ENCODE measurements at places on chromosomes 12 and 14.

GRCh38 chr14:51547260-51547659 is 104.5 kb upstream of the FRMD6 start:
- no peak for DNase-seq

GRCh38 chr14:36520601-36521525 is 831 bp upstream of the NKX2-1 start:
- no peak for DNase-seq

DNA sequence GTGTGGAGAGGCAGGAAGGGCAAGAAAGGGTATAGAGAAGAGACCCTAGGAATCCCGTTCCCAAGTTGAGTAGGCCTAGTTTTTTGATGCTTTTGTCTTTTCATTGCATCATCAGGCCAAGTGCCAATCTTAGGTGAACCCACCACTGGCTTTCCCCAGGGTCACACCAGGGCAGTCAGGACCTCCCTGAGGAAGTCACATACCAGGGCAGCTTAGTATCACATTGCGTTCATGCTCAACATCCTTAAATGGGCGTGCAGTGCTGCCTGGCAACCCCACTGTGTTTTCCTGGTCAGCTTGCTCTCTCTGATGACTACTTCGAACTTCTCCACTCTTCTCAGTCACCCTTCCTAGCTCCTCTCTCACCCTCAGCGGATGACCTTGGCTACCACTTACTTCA is 9.0 kb downstream of the ASIC1 start:
- DNase-seq = no peak

DNA sequence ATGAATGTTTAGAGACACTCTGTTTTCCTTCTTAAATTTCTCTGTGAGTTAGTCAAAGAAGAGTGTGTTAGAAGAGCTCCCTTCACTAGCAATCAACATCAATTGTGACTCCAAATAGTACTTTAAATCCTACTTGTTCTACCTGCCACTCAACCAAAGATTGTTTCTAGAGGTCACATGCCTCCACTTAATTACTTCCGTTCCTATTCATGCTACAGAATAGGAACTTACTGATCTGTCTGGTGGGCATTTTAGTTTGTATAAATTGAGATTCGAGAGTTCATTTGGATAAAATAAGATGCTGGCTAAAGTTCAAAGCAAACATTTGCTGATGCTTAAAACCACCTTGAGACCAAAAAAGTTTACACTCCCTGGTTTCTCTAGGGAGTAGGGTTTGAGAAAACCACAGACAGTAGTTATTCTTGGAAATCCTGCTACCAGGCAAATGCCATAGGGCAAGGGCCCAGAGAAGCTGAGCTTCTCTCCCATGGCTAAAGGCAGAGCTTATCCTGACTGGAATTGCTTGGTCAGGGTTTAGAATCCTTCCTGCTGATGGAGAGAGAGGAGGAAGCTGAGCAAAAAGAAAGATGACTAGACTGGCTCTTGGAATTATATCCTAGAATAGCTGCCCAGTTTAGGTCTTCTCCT is 389.6 kb upstream of the ATP2B1 start:
- no peak for DNase-seq

- DNase-seq = no peak
Observed at GRCh38 chr14:93017301-93017797, 94.4 kb downstream of the CHGA start.

DNA sequence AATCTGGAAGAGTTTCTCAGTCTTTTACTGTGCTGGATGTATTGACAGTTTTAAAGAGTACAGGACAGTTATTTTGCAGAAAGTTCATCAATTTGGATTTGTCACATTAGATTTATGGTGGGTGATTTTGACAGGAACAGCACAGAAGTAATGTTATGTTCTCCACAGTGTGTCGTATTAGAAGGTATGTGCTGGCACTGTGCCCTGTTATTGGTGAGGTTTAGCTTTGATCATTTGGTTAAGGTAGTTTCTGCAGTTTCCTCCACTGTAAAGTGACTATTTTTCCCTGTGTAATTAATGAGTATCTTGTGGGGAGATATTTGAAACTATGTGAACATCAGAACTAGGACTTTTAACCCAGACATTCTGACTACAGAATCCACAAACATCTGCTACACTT is 308.5 kb upstream of the TBX3 start:
- DNase-seq = no peak

- DNase-seq = no peak
Observed at GRCh38 chr14:56587701-56588100, 8.1 kb downstream of the TMEM260 start.

- no peak for DNase-seq
Observed at GRCh38 chr12:66236969-66237368, 48.0 kb downstream of the IRAK3 start.

DNA sequence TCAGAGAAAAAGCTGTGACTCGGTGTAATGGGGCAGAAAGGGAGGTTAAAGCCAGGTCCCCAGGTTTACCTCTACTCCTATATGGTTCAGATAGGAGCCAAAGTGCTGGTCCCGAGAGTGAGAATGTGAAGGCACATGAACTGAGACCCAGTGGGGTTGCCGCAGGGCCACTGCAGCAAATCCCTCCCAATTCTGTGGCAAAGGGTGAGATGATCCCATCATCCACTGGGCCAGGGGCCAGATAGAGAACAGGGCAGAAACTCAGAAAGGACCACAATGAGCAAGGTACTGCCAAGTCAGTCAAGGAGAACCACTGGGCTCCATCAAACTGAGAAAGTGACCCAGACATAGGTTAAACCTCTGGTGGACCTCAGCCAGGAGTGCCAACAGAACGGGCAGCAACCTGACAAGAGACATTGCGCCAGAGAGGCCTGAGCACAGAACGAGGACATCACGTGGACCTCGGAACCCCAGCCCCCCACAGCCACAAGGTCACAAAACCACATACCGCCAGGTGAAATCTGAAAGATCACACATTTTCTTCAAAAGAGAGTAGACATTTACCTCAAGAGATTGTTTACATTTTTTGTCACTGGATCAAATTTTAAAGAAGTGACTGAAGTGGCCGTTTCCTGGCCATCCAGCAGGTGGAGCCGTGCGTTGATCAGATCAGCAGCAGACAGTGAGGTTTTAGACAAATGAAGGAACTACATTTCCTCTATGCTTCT is 20.5 kb upstream of the ITPR2 start:
- peak; percentile 29 for DNase-seq

DNA sequence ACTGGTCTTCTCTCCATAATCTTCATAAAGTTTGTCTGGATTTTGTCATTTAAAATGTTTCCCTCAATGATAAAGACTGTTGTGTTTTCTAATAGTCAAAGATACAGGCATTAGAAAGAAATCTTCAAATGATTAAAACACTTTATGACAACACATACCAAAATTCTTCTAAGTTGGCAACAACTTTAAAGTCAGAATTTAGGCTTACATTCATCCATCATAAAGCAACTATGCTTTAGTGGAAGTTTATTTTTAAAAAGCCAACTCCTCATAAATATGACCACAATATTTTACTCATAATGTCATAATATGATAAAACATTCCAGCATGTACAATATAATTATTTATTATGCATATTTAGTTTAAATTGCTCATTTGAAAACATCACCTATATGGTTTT is 17.2 kb upstream of the CCER1 start:
- no peak for DNase-seq

- DNase-seq = no peak
Observed at GRCh38 chr14:87522575-87522974, 470.4 kb downstream of the GALC start.

DNA sequence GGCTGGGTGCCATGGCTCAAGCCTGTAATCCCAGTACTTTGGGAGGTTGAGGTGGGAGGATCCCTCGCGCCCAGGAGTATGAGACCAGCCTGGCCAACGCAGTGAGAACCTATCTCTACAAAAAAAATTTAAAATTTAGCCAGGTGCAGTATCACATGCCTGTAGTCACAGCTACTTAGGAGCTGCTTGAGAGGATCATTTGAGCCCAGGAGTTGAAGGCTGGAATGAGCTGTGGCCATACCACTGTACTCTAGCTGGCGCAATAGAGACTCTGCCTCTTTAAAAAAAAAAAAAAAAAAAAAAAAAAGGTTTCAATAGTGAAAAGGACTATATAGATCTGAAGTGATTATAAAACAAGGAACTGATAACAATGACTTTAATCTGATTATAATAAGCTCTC is 13.5 kb downstream of the PSMA3 start:
- no peak for DNase-seq

- no peak for DNase-seq
Observed at GRCh38 chr12:19451196-19451595, 11.9 kb downstream of the AEBP2 start.

DNA sequence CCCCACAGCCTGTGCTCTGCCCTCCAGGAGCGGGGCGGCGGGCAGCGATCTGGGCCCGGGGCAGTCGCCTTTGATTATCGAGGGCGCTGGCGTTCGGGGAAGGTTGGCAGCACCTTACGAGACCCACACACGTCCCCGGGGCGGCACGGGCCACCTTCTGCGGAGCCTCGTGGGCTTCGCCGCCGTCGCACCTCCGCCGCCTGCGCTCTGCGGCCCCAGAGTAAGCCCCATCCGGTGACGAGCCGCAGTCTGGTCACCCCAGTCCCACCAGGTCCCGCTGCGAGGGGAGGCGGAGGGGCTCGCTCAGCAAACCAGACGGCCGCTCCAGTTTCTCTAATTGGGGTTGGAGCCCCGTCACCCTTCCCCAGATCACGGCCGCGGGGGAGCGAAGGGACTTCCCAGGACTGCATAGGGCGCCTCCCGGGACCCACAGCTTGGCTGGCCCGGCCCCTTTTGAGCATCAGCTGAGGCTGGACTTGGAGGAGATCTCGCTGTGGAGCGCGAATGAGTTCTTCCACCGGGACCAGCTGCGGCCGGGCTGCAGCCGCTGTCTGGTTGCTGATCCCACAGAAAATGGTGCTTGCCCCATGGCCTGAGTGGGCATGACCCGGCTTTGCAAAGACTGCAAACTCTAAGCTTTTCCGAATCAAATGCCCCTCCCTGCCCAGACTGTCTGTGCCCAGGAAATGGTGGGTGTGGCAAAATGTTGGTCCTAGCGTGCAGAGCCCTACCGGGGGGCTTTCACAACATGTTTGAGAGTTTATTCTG is 560 bp downstream of the LGALS3 start:
- peak; percentile 27 for DNase-seq

DNA sequence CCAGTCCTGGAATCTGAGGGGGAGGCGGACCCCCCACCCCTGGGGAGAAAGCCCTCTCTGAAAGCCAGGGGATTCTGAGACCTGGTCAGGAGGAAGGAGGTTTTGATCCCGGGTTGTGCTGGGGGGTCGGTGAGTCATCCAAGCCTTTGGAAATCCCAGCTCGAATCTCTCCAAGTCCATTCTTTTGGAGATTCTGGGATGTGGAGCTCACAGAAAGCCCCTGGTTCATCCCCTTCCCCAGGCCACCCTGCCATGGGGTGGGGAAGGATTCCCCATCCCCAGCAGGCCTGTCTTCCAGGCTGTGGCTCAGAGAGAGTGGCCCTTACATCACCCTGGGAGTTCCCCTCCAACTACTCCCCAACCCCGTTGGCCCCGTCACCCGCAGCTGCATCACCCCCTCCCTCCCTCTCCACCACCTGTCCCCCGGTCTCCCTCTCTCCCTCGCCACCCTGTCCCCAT is 14.3 kb downstream of the EXOC3L4 start:
- DNase-seq = no peak

DNA sequence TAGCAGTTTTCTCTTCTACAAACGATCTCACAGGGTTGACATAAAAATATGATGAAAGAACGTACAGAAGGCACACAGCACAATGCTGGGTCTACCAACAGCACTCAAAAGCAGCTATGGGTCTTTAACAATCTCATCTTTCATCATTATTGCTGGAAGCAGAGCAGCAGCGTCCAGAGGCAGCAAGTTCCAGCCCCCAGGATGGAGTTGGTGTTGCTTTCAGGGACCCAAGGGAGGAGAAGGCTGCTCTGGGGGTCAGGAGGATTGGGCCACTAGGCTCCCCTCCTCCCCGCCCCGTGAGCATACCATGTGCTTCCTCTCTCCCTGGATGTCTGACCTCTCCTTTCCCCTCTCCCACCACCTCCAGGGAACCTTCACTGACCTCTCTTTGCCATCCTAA is 13.3 kb downstream of the KCTD10 start:
- no peak for DNase-seq

DNA sequence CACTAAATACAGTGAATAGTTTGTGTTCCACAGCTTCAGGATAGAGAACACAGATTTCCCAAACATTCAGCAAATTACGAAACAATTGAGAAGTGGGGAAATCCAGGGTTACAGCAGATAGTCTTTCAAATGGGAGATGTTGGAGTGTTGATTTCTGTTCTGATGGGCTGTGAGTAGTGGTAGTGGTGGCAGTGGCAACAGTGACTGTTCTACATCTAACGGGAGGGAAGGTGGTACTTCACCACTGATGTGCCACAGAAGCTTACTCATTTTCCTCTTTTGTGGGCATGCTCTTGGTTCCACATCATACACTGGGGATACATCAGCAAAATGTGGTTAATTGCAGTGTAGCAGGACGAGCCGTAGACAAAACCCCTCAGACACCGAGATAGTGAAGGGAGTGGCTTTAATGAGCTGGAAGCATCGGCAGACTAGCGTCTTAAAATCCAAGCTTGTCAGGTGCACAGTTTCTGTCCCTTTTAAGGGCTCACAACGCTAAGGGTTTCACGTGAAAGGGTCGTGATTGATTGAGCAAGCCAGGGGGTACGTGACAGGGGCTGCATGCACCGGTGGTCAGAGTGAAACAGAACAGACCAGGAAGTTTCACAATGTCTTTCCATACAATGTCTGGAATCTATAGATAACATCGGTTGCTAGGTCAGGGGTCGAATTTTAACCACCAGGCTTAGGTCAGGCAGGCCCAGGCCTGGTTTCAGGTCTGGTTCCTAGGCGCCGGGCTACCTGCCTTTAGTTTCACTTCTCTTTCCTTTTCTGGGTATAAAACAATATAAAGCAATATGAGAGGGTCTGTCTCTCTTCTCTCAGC is 330.6 kb upstream of the FBXO33 start:
- no peak for DNase-seq

DNA sequence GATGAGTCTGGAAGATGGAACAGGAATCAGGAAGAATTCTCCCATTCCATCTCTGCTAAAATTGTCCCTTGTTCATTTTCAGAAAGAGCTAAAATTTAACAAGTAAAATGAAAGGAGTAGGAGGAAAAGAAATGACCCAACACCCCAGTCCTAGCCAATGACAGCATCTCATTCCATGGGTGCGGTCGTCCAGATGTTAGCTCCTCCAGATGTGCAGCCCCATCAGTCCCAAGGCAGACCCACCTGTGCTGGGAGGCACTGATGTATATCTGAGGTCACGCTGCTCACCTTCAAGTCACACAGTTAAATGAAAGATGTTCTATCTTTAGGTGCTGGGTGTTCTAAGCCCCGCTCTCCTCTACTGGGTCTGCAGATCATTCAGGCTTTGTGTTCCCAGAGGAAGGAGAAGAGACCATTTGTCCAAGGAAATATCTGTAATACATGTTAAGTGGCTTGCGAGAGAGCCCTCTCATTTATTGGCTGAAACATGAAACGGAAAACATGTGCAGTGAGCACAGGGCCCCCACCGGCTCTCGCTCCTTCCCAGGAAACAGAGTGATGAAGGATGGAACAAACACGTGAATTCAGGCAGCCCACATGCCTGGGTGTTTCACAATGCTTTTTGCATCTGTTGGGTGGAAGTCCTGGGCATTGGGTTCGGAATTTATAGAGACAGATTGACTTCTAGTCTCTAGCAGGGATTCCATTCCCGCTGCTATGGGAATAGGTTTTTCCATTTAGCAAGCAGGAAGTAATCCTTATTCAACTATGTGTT is 294.6 kb downstream of the NUAK1 start:
- DNase-seq = no peak

Measured in D721Med (cell line).